ENCODE measurements at places on chromosomes 11 and 22.

GRCh38 chr11:72833811-72834493 is 19.7 kb downstream of the ATG16L2 start:
- DNase-seq, result no peak

DNA sequence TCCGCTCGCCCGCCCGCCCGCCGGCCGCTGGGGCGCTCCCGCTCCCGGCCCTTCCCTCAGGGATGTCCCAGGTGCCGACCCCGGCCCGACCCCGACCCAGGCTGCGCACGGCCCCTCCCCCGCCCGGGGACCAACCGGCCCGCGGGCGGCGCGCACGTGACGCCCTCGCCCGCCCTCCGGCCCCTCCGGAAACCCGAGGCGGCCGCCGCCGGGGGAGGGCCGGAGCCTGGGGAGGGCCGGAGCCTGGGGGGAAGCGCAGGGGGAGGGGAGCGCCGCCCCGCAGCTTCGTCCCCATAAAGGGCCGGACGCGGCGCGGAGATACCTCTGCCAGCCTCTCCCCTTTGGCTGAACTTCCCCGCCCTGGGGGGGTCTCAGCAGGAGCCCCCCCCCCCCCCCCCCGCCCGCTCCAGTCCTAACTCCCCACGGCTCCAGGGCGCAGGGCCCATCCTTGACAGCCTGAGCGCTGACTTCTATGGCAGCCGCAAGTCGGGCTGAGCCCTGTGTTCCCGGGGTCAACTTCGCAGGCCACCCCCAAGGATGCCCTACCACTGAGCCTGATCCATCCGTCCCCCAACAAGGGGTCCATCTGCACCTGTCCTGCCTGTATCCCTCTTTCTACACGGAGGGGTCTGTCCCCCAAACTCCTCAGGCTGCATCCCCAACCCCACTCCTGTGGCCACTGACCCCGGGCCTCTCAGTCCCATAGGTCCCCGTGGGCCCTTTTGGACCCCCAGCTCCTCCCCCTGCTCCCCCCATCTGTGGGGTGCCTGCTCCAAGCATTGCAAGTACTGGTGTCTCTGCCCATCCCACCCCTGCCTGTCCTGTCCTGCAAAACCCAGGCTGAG is at the start of gene MAPK12:
Gene MAPK12, minus strand, starts transcription at position 69 of the 845 bp plus-strand sequence. CDS start 174 bp downstream, outside the sequence.
- DNase-seq, result no peak

DNA sequence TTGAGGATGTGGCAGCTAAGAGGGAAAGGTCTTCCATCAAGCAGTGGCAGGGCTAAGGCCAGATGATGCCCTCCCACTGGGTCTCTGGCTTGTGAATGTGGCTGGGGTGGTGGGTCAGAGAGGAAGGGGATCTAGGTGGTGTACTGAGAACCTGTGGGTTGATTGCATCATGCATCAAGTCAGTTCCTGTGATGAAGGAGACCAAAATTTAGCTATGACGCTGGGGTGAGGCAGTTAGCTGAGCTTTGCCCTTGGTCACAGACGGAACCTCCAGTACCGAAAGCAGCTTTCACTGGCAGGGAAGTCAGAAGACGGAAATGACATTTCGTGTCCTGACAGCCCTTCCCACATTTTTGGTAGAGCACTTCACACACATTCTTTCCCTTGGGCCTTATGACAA is 20.7 kb downstream of the ATG16L2 start:
- DNase-seq, result no peak

DNA sequence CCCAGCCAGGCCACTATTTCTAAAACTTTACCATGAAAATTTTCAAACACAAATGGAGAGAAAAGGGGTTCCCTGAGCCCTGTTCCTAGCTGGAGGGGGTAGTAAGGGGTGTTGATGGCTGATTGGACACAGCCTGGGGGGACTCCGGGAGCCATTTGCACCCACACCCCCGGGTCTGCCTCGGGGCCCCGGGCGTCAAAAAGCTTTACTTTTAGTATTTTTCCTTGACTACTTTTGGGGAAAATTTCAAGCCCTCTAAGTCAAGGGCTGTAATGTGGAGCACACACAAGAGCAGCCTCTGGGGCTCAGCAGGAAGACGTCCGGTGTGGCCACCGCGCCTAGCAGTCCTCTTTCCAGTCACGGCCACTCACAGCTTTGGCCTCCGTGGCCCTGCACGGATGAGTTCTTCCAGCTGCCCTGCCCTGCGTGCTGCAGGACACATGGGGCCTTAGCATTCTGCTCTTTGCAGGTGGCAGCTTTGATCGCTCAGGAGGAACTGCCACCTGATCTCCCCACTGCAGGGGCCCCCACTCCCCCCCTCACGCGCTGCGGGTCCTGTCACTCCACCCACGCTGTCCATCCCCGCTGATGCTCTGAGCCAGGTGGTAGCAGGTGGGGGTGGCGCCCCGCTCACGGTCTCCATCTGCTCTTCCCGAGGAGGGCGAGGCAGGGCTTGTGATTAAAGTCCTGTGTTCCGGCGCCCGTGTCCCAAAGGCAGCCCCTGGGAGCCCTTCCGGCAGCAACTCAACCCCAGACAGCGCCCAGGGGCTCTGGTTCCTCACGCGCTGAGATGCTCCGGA is 14.4 kb downstream of the RNH1 start:
- no peak for DNase-seq

DNA sequence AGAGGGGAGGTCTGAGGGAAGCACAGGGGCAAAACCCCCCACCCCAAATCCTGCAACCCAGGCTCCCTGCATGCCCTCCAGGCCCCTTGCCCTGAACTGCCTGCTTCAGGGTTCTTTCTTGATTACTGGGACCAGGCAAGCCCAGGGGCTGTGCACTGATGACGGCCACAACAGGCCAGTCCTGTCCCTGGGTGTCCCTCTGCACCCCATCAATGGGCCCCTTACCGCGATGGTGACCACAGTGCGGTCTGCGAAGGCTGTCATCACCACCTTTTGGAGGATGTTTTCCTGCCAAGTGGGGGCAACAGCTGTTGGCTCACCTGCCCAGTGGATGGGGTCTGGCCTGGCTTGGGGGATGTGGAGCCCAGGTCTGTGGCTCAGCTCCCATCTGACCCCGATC is 5.0 kb upstream of the KCNJ11 start:
- DNase-seq, result no peak

GRCh38 chr11:60235321-60235720 is 7.6 kb downstream of the MS4A4E start:
- DNase-seq, result no peak

GRCh38 chr11:19973136-19973635 is 187.1 kb downstream of the DBX1 start:
- DNase-seq, result no peak

GRCh38 chr11:27447288-27448183 is 25.1 kb downstream of the LGR4 start:
- no peak for DNase-seq

DNA sequence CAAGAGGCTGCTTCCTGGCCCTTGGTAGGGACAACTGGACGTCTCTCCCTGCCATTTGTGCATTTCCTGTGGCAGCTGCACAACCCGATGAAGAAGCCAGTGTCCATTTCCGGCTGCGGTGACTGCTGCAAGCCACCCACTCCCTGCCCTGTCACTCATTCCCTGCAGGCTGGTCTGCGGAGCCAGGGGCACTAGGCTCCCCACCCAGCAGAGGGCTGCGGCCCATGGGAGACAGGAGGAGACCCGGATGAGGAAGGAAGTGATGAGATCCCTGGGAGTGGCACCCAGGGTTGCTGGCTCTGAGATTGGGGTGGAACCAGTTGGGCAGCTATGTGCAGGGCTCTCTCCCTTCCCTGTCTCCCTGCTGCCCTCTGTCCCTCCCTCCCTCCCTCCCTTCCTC is 10.0 kb upstream of the MYRF start:
- DNase-seq, result no peak

GRCh38 chr22:44423556-44424358 is 74.3 kb downstream of the RTL6 start:
- no peak for DNase-seq

DNA sequence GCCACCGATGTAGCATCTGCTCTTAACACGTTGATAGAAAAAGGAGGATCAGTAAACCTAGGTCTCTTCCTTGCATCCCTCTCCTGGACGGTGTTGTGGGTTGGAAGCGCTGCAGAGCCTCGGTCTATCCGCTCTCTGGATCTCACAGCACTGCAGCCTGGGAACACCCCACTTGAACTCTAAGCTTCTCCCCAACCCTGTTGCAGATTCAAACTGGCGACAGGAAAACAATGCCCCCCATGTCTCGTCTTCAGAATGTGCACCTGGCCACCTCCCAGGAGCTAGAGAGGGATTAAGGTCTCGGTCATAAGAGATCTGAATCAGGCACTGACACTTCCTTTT is 454 bp downstream of the TMEM218 start:
- DNase-seq, result no peak

- DNase-seq, result no peak
Measured at GRCh38 chr22:42180349-42180842, 49.8 kb upstream of the CYP2D6 start.

- DNase-seq, result no peak
Measured at GRCh38 chr11:65424205-65425104, 1.9 kb downstream of the NEAT1 start.

DNA sequence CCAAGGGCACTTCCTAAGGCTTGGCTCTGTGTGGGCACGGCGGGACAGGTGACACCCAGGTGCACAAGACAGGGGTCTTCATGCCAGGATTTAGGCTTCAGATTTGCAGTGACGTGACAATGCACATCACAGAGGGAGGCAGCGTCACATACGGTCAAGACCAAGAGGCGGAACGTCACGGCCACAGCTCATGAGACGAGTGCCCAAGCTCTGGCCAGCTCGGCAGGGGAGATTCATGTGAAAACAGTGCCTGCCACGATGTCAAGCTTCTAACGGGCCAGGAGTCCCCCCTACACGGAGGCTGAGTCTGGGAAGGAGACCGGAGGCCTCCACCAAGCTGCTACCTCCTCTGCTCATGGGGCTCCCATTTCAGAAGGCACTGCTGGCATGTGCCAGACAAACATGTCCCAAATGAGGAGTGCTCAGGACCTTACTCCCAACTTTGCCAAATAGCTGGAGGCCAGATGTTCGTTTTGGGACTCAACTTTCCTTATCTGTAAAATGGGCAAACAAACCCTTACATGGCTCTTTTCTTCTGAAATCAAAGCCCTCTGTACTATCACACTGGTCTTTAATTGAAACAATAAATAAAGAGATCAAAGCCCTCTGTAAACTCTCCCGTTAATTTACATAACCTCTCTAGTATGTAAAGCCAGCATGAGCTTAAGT is 16.6 kb downstream of the VPS37C start:
- DNase-seq, result no peak

GRCh38 chr11:130427581-130428315 is 661 bp downstream of the ADAMTS8 start:
- DNase-seq, result peak; percentile 55

DNA sequence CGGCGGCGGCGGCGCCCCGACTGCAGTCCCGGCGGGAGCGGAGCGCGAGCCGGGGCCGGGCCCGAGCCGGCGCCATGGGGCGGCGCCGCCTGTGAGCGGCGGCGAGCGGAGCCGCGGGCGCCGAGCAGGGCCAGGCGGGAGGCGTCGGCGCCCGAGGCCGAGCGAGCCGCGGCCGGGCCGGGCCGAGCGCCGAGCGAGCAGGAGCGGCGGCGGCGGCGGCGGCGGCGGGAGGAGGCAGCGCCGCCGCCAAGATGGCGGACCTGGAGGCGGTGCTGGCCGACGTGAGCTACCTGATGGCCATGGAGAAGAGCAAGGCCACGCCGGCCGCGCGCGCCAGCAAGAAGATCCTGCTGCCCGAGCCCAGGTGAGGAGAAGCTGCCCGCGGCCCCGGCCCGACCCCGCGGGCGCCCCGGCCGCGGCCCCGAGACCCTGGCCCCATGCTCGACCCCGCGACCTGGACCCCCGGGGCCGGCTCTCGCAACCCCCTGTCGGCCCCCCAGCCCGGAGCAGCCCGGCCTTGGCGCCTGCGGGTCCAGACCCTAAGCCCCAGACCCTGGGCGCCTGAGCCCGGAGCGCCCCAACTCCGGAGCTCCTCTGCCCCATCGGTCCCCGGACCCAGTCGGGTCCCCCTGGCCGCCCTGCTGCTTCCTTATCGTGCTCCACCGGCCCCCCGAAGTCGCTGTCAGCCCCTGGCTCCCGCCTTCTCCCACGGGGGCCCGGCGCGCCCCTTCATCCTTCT is at the start of gene GRK2:
Gene GRK2, plus strand, starts transcription at position 25 of the 739 bp plus-strand sequence. Its CDS starts 227 bp downstream, at position 252.
- DNase-seq, result peak; percentile 43

DNA sequence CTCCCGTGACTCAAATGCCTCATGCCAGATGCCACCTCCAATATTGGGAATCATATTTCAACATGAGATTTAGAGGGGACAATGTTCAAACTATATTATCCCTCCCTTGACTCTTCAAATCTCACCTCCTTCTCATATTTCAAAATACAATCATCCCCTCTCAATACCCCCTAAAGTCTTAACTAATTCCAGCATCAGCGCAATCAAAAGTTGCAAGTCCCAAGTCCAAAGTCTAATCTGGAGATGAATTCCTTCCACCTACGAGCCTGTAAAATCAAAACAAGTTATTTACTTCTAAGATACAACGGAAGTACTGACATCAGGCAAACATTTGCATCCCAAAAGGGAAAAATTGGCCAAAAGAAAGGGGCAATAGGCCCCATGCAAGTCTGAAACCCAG is 67.2 kb upstream of the SC5D start:
- DNase-seq, result no peak

GRCh38 chr22:43851058-43851978 is 11.0 kb downstream of the SULT4A1 start:
- DNase-seq, result no peak

- peak; percentile 42 for DNase-seq
Measured at GRCh38 chr22:41198027-41198580, 7.0 kb upstream of the L3MBTL2 start.

- DNase-seq, result no peak
Measured at GRCh38 chr11:122100756-122101080, 15.3 kb downstream of the BLID start.

DNA sequence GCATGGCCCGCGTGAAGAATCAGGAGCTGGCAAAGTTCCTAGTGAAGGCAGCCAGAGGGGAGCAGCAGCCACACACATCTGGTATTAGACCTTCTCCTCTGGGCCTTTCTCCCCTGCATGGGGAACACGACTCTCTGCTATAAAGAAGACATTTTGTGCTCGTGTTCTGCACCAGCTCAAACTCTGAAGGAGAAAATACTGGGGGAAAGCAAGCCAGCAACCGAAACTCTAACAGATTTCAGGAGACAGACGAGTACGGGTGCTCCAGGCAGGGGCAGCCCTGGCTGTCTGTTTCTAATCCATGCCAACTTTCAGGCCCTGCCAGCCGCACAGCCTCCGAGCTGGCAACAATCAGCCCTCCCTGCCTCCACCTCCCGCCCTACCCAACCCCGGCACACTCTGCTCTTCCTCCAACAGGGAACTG is 296.3 kb downstream of the BRD1 start:
- DNase-seq, result no peak
